ENCODE measurements at places on chromosomes 2 and 18.

DNA sequence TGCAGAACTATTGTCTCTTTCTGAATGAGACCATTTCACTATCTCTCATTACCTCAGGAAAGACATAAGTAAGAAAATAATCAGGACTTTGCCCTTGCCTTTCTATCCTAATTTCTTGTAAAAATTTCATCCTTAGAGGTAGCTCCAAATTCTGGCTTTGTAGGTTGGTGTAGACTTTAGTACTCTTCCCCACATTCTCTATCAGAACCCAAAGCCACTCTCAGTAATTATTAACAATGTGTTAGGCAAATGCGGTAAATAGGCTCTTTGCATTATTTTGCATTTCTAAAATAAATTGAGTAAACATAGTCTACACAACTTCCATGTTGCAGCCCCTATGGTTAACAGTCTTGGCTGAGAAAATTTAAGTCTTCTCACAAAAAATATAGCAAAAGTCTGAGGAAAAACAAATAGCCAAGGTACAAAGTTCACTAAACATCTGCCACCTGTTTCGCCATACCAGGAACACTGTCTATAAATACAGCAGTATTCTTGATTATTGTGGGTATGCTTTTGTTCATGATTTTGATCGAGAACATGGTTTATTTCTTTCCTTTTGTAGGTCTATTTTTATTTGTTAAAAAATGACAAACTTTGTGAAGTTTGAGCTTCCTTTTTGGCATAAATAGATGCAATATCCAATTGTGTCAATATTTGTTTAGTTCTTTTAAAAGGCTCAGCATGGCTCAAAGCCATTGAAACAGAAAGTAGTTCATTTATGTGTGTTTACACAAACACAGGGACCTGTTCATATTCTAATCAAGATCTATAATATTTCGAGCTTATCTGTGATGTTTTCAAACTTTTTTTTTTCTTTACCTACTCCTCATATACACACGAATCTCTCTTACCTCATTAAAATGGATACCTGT, 1061.5 kb downstream of the CNTNAP5 start:
- DNase-seq, result no peak

DNA sequence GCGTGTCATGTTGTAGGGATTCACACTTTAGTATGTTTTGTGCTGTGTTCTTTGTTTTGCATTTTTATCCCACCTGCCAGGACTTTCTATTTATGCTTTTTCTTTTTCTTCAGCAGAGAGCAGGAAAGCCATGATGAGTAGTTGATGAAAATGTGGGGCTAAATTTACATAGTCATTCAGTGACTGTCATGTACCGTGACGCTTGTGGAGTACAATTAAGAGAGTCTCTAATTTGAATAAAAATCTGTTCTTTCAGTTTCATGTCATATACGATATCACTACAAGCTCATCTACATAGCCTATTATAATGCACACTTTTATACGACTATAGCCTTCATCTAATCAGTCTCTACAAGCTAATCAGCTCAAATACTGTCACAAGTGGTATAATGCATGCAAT, 112.7 kb upstream of the SPATS2L start:
- DNase-seq, result no peak

- DNase-seq, result no peak
Measured at GRCh38 chr2:229371086-229371485, 100.0 kb upstream of the PID1 start.

DNA sequence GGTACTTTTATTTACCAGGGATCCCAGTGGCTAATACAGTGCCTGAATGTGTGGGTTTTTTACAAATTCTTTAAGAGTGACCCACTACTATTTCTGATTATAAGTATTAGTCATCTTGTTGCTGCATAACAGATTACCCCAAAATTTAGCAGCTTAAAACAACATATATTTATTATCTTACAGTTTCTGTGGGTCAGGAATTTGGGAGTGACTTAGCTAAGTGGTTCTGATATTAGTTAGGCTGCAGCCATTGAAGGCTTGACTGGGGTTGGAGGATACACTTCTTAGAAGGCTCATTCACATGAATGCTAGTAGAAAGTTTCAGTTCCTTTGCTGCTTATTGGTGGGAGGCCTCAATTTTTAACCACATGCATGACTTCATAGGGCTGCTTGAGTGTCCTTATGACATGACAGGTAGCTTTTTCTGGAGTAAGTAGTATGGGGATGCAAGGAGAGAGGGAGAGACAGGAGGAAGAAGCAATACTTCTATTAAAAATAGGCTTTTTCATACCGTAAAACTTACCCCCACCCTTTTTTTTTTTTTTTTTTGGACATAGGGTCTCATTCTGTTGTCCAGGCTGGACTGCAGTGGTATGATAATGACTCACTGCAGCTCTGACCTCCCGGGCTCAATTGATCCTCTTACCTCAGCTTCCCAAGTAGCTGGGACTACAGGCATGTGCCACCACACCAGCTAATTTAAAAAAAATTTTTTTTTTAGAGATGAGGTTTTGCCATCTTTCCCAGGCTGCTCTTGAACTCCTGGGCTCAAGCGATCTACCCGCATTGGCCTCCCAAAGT, 13.3 kb upstream of the POLE4 start:
- DNase-seq, result no peak

- no peak for DNase-seq
Measured at GRCh38 chr18:32349728-32350395, 120.8 kb downstream of the GAREM1 start.

DNA sequence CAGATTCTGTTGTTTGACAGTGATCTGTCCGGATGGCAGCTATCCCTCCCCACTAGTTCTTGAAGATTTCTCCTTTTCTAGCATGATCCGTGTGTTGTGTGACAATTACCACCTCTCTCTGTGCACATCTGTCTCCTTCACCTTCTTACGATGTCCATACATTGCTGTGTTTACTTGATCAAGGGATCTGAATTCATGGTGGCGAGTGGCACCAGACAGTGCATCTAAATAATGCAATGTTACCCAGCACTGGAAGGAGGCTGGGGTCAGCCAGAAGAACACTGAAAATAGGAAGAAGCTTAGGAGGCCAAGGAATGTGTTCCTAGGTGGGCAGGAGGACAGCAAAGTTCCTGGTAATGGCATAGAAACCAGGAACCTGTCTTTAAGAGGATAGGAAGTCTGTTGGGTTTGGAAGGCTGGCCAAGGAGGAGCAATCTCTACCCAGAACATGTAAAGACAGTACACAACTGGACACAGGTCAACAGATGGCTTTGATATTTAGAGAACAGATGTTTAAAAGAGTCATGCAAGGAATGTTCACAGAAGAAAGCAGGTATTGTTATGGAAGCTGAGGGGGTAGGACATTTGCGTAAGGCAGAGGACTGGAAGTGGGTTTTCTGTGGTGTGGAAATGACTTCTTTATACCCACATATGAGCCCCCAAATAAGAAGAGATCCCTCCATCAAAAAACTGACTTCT, 126.4 kb downstream of the HRH4 start:
- DNase-seq, result no peak

DNA sequence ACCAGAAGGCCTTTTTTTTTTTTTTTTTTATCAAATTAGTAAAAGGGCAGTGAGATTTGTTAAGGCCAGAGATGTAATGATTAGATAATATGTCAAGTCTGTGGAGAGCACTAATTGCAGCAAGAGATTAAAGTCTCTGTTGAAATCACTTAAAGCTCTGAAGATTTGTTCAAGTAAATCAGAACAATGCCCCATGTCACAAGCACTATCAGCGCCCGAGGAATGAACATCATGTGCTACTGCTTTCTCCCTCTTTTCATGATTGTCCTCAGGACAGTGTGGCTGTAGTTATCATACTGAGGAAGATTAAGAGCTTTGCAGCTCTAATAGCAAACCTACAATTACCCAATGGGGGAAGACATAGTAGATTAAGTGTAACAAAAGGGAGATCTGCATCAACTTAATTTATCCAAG, 71.1 kb downstream of the TDRD15 start:
- DNase-seq, result no peak

DNA sequence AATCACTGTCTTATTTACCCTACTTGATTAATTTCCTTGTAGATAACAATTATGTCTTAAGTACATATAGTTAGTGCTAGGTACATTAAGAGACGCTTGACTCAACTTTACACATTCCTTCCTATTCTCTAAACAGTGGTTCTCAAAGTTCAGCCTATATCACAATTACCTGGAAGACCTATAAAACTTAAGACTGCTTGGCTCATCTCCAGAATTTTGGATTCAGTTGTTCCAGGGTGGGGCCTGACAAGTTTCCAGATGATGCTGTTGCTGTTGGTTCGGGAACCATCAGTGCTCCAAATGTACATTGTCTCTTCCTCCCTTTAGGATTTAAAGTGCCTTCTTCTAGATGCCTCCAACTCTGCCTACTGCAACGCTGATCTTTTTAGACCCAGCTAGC, 4.0 kb downstream of the PPP3R1 start:
- DNase-seq, result no peak

- DNase-seq, result peak; percentile 29
Measured at GRCh38 chr18:31424383-31424988, 23.1 kb upstream of the DSG3 start.

- DNase-seq, result no peak
Measured at GRCh38 chr2:40364151-40364874, 87.6 kb downstream of the SLC8A1 start.

- peak; percentile 50 for DNase-seq
Measured at GRCh38 chr2:215982465-215982875, 30.9 kb downstream of the MREG start.

- DNase-seq, result no peak
Measured at GRCh38 chr2:183868707-183869106, 729.6 kb upstream of the ZNF804A start.

GRCh38 chr2:180823546-180824141, 156.8 kb upstream of the UBE2E3 start:
- no peak for DNase-seq

- DNase-seq, result no peak
Measured at GRCh38 chr2:28082131-28082530, 191.6 kb downstream of the BABAM2 start.

GRCh38 chr2:219460424-219460926, 25.8 kb downstream of the SPEG start:
- no peak for DNase-seq

DNA sequence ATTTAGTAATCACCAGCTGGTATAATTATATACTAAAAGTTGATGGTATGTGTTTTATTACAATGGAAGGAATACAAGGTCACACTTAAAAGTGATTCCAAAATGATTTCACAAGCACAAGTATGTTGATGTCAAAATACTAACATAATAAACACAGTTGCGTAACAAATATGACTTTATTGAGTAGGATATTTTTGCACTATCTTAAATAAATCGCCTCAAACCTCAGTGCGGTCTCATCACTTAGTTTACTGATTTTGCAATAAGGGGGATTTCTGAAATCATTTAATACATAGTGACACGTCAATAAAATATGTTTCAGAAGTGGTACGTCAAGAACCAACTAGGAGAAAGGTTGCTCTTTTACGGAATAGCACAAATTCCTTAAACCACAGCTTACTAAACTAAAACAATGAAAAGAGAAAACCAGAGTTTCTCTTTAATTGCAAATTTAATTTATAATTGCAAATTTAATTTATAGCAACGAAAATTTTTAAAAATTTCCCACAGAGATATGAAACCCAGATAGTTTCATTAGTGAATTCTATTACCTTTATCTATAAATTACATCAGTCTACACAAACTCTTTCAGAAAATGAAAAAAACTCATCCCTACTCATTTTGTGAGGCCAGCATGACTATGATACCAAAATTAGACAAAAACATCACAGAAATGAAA, 304.0 kb upstream of the REG3G start:
- DNase-seq, result no peak

Measured in stimulated activated CD8-positive, alpha-beta memory T cell treated with anti-CD3 and anti-CD28 coated beads, Interleukin-4, amount 100 ng/mL, for 48 hours (primary cell).